ENCODE measurements at places on chromosomes 4 and X.

DNA sequence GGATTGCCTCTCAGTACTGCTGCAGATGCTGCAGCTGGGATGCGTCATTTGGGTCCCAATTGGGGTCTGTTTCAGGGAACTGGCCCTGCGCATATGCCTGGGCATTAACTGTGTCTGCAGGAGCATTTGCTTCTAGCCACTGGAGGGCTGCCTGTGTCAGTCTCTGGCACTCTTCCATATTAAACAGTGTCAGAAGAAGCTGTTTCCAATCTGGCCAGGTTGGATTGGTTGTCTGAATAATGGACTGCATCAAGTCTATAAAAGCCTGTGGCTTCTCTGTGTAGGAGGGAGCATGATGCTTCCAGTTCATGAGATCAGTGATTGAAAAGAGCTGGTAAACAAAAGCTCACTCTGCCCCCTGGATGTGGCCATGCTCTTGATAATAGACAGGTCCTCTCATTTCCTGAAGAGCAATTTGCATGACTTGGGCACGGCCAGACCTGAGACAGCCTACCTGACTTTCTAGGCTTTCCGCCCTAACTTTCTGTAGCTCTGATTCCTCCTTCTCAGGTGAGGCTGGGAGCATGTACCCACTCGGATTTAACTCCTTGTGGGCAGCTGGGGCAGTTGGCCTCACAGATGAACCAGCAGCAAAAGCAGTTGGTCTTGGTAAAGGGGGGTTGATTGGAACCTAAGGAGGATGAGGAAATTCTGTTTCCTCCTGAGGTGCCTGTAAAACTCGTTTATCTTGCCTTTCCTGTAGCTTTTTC is 29.2 kb downstream of the SULT1E1 start:
- DNase-seq, result no peak

- DNase-seq, result no peak
These were observed 42.4 kb downstream of the NAT8L start for GRCh38 chr4:2101346-2102044.

DNA sequence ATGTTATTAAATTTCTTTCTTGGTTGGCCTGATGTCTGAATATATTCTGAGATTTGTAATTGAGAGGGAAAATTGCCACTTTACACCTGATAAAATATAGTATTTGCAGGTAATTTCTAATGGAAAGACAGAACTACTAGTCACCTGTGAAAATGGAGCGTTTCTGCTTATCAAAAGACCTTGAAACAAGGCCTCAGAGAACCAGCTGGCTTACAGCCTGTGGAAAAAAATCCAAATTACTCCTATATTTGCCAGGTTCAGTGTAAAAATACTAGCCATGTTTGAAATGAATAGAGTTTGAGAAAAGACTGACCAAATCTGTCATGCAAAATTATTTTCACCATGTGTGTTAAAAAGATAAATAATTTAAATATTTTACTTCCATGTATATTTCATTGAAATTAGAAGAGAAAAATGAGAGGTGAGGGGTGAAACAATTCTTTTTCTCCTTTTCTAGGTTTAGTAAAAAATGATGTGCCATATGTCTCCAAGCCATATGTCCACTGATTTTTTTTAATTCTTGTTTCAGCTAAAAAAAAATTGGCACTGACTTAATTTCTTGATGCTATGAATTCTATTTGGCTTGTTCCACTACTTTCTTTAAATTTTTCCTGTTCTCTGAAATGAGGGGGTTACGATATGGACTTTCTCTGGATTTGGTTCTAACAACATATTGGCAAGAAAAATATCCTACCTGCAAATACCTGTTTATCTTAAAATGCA is 464.9 kb downstream of the GRXCR1 start:
- no peak for DNase-seq

- DNase-seq, result no peak
These were observed 135.6 kb downstream of the TSPAN5 start for GRCh38 chr4:98522636-98523395.

DNA sequence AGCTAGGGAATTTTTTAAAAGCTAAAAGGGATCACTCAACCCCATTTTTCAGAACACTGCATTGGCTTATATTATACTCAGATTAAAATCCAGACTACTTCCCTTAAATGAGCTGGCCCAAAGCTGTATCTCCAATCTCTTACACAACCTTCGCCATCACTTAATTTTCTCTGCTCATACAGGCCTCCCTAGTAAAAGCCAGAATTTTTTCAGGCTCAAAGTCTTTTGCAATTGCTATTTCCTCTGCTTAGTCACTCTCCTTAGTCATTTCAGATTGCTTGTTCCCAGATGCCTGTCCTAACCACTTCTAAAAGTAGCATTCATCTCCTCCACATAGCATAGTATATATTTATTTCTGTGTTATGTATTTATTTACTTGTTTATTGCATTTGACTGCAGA is 1587.9 kb upstream of the ADGRL3 start:
- DNase-seq, result no peak

DNA sequence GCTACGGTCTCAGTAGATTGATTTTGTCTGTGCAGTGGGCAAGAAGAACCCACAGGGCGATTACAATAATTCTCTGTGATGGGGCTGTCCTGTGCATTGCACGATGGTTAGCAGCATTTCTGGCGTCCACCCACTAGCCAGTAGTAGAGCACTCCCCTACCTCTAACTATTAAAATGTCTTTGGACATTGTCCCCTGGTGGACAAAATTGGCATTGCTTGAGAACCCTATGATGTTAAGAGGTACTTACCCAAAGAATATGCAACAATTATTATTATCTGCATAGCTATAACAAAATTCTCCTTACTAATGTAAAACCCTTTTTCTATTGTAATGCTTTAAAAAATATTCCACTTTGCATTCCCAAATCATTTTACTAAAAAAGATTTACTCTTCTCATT is 109.5 kb upstream of the VCX3A start:
- no peak for DNase-seq

- no peak for DNase-seq
These were observed 103.6 kb downstream of the EMCN start for GRCh38 chr4:100414016-100414790.

DNA sequence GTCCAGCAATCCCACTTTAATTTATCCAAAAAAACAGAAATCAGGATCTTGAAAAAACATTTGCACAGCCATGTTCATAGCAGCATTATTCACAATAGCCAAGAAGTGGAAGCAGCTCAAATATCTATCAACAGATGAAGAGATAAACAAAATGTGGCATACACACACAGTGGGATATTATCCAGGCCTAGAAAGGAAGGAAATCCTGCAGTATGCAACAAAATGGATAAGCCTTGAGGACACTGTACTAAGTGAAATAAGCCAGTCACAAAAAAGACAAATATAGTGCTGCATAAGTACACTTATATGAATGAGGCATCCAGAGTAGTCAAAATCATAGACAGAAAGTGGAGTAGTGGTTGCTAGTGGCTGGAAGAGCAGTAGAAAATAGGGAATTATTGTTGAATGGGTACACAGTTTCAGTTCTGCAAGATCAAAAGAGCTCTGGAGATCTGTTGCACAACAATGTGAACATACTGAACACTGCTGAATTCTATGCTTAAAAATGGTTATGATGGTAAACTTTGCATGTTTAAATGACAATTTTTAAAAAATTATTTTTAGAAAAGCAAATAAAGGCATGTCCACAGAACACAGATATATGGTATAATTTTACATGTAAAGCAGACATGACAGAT is 25.6 kb downstream of the CHM start:
- no peak for DNase-seq

DNA sequence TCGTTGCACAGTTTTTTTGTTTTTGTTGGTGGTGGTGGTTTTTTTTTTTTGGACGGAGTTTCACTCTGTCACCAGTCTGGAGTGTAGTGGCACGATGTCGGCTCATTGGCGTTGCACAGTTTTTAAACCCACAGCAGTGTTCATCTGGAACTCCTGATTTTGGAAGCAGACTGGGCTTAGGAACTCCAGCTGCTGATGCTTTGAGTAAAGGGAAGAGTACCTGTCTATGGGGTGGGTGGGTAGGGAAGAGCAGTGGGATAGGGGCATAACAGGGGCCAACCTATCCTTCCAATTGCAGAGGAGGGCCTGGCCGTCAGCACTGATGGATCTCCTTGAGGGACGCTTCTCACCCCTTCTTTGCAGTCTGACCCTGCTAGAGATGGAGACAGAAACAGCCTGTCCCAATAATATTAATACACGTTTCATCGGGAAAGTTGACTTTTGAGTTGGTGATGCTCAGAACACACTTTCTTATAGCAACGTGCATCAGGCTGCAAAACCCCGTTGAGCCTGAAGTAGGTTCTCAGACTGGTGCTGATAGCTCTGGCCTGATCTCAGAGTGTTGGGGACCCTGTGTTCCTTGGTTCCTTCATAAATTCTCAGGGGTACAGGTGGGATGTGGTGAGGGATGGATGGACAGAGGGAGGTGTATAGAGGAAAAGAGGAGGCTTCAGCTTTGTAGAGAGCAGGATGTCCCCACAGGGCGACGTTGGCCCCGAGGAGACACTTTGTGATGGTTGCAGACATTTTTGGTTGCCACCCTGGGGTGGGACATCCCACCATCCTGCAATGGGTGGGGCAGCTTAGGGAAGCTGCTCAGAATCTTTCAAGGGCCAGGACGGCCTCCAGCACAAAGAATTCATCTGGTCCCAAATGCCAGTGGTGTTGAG is 2.3 kb downstream of the CD99 start:
- no peak for DNase-seq

- DNase-seq, result no peak
These were observed 528.2 kb upstream of the FAT1 start for GRCh38 chr4:187251896-187252295.

DNA sequence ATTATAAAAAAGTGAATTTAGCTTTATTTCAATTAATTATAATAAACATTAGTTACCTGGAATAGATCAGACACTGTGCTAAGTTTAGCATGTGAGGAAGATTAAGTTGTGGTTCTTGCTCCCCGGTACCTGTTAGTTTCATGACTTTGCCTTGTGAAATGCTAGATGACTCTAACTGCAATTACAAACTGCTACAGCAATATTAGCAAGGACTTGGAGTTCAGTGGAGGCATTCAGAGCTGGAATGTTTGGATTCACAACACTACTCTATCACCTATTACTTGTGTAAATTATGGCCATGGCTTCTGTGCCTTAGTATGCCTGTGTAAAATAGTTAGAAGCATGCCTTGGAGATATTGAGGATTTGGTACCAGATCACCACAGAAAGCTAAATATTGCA is 21.4 kb upstream of the ANXA10 start:
- no peak for DNase-seq

GRCh38 chr4:107564326-107564725 is 155.7 kb downstream of the PAPSS1 start:
- DNase-seq, result no peak

DNA sequence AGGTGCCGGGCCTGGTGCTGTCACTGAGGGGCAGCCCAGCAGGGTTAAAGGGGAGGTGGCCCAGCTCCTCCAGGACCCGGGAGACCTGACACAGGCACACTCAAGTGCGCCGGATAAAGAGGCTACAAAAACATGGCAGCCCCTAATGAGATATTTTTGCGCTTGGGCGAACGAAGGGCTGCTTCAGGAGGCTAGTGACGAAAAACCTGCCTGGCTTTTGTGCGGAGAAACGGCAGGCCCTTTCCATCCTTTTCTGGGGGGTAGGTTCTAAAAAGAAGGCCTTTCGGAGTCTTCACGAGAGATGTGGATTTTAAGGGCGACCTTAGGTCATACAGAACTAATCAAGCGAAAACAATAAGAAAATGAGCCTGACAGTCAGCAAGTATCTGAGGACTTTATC is 35.5 kb downstream of the HELT start:
- no peak for DNase-seq

- DNase-seq, result no peak
These were observed 22.8 kb downstream of the MSN start for GRCh38 chrX:65690057-65690855.
